NAMALWA (cell line): ENCODE measurements at places on chromosomes 12 and 14.

DNA sequence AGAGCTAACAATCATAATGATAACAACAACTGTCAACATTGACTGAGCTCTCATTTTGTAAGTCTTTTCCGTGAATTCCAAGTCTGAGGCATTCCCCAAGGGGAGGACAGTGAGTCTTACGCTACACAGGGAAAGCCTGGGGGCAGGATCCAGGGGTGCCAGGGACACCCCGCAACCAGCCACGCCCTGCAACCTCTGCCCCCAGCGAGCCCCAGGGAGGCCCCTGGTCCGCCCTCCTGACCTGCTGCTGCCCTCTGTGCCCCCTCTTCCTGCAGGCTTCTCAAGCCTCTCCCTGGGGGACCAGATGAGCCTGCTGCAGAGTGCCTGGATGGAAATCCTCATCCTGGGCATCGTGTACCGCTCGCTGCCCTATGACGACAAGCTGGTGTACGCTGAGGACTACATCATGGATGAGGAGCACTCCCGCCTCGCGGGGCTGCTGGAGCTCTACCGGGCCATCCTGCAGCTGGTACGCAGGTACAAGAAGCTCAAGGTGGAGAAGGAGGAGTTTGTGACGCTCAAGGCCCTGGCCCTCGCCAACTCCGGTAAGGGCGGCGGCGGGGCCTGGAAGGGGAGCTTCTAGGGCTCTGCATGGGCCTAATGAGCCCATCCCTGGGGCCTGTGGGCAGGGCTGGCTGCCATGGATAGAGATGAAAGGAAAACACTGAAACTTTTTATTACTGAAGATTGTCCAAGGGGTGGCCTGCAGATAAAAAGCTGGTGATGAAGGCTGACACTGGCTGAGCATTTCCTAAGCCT, 115.4 kb downstream of the ESRRB start:
- no peak for DNase-seq

- DNase-seq: no peak
These were observed 1.4 kb upstream of the TBX3 start for GRCh38 chr12:114685320-114685781.

DNA sequence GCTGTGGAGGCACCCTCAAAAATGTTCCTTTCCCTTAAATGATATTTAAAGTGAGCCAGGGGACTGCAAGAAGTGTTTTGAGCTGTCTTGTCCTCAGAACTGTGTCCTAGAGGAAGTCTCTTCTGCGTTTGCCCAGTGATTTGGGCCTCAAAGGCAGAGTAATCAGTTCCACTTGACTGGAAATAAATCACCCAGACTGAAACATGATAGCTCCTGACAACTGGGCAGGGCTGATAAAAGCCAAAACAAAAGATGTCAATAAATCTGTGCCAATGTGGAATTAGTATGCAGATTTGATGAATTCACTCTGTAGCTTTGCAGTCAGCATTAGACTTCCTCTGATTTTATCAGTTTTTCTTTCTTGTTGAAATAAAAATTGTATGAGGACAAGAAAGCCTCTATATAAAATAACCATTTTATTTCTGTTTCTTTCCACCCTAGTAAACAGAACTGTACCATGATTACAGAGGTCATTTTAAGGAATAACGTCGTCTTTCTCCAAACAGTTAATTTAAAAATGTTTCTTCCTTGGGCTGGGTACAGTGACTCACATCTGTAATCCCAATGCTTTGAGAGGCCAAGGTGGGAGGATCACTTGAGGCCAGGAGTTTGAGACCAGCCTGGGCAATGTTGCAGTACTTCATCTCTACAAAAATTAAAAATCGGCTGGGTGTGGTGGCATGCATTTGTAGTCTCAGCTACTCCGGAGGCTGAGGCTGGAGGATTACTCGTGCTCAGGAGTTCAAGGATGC, 180.8 kb downstream of the ERC1 start:
- no peak for DNase-seq

DNA sequence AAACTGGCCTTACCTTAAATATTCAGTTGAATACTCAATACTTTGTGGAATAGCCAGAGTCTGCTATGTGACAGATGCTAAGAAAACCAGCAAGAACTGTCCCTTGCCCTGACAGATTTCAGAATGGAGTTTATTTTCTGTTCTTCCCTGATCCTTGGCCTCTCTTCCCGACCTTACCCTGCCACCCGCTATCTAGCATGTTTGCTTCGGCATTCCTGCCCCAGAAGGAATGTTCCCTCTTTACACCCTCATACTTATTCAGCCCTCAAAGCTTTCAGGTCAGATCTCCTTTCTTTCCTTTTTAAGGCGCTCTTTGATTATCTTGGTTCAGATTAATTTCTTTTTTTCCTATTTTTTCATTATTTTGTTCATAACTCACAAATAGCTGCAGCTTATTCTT, 21.8 kb downstream of the SUSD6 start:
- DNase-seq: no peak

DNA sequence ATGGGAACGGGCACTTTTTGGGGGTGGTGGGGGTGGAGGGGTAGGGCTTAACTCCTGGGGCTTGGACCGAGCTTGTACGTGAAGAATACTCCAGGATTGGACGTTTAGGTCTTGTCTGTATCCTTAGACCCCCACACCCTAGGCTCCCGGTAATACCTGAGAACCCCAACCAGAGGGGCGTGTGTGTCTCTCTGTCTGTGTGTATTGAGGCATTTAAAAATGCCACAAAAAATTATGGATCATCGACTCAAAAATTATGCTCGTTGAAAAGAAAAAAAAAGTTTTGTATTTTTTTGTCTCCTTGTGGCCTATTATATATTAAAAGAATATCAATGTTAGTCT, 459 bp downstream of the PPFIBP1 start:
- DNase-seq: no peak

GRCh38 chr12:96751626-96752025, 155.4 kb upstream of the NEDD1 start:
- DNase-seq: no peak

GRCh38 chr14:81309511-81309910, 88.8 kb upstream of the GTF2A1 start:
- no peak for DNase-seq

- DNase-seq: no peak
These were observed 18.9 kb downstream of the BICD1 start for GRCh38 chr12:32125455-32126084.

- peak; percentile 19 for DNase-seq
These were observed 109.3 kb downstream of the VRK1 start for GRCh38 chr14:96906434-96906833.

GRCh38 chr14:63563370-63564026, 20.3 kb upstream of the PPP2R5E start:
- DNase-seq: no peak

- DNase-seq: peak; percentile 24
These were observed 49.7 kb upstream of the DCD start for GRCh38 chr12:54697851-54698250.

GRCh38 chr12:53954694-53955035, at the start of gene HOXC12:
Gene HOXC12, plus strand, starts transcription at chr12:53954903. Its CDS starts 27 bp downstream, at chr12:53954930.
- no peak for DNase-seq

DNA sequence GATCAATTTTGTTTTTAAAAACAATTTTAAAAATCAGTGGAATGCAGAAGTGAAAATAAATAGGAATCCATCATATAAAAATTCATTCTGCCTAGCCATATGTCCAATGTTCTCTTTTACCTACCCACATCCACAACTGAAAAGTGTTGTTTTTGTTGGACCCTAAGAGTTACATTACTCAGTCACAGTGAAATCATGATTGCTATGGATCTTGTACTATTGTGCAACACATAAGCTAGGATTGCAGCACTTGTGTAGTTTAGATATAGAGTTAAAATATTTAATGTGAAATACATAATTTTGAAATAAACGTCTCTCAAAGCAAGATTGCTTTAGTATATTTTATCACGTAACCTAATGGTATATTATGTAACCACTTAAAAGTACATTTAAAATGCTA, 213.3 kb upstream of the CLEC14A start:
- DNase-seq: no peak

- DNase-seq: no peak
These were observed 410.6 kb downstream of the DPF3 start for GRCh38 chr14:72483311-72483710.

- DNase-seq: no peak
These were observed 1217.9 kb downstream of the VRK1 start for GRCh38 chr14:98014851-98015615.

DNA sequence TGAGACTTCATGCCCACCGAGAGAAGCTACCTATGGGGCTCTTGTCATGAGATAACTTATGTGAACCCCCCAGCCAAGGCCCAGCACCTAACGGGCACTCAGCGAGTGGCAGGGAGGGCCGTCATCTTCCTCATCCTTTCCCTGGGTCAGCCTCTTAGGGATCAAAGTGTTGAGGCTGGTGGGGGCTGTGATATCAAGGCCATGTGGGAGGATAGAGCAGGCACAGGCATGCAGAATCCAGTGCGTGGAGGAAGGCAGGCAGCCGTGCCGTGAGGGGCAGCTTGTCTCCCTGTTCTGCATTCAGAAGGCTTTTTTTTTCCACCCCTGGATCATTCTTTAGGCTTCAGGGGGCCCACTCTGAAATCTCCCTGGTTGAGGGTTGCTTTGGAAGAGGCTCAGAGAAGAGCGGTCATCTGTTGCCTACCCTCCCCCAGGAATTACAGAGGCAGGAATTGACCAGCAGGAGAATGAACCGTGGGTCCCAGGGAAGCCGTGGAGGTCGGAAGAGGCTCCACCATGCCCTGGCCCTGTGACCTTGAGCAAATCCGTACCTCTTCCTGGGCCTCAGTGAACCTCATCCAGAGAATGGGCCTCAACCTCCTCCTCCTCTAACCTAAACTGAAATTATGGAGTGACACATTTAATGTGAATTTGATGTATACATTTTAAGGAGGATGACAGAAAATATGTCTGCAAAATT, 62.8 kb downstream of the BEGAIN start:
- DNase-seq: no peak

- DNase-seq: no peak
These were observed 158.3 kb downstream of the SEC23A start for GRCh38 chr14:38944691-38945090.

GRCh38 chr12:104546575-104546974, 89.8 kb downstream of the CHST11 start:
- no peak for DNase-seq

DNA sequence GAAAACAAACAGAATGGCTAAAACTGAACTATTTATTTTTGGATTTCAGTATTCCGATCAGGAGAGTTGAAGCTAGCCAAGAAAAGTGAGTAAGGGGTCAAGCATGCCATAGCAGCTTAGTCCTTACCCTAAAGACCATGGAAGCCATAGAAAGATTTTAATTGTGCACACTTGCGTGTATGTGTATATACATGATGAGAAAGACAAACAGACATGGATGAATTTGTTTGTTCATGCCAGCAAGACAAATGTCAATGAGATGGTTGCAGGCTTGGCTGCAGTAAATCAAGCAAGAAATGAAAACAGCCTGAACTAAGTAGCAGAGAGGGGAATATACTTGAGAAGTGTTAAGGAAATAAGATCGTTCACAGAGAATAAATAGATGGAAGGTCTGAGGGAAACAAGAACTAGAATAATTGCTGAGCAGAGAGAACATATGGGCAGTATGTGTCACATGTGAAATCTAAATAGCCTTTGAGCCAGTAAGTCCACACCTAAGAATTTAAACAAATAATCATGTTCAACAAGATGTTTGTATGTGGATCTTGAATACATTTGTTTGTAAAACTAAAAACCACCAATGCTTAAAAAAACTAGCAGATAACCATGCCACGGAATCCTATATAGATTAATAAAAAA, 14.8 kb downstream of the SNW1 start:
- DNase-seq: no peak

GRCh38 chr14:65357113-65357512, 55.4 kb upstream of the FUT8 start:
- DNase-seq: no peak

GRCh38 chr12:94276725-94277124, 128.3 kb downstream of the PLXNC1 start:
- no peak for DNase-seq

GRCh38 chr12:6843118-6843902, 2.6 kb downstream of the GNB3 start:
- no peak for DNase-seq

DNA sequence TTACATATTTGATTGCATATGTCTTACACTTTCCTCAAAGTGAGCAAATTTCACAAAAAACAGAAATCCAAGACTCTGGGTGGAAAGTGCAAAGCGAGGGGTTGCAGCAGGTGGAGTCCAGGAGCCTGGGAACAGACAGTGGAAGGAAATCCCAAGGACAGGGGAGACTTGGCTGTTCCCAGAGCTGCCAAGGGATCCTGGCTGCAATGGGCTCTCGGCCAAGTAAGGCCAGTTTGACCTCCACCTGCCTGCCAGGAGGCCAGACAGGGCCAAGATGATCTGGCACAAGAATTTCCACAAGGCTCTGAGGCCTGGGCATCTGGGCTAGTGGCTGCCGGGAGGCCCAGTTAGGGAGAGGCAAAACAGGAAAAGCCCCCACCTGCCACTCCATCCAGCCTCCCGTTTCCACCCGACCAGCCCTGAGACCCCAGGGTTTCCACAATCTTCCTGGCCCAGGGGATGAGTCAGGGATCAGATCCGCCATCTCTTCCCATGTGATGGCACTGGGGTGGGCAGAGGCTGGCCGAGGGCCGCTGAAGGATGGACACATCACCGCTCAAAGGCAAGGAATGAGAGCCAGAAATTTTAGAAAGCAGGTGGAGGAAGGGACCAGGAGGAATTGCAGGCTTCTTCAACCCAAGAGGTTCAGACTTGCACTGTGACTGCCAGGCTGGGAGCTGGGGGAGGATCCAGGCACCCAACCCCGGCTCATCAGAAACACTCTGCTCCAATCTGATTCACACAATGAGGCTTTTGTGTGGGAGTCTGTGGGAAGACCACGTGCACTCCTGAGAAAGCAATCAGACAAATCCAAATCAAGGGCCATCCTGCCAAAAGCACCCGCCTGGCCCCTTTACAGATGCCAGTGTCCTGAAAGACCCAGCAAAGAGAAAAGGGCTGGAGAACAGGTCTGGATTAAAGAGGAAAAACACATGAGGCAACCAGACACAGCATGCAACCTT, 16.3 kb downstream of the SCARB1 start:
- DNase-seq: no peak

DNA sequence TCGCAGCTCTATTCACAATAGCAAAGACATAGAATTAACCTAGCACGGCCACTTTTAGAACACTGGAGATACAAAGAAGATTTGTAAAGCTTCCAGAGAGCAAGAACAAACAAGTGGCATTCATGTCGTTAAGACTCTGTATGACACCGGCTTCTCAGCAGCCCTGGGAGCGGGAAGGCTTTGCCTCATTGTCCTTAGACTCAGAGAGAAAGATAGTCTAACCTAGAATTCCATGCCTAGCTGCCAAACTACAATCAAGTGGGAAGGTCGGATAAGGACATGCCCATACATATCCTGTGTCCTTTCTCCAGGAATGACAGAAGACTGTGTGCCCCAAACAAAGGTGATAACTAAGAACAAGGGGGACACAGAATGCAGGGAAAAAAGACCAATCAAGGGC, 1038.3 kb downstream of the BCL11B start:
- DNase-seq: no peak

GRCh38 chr14:68244262-68244980, 424.8 kb downstream of the RAD51B start:
- DNase-seq: no peak

DNA sequence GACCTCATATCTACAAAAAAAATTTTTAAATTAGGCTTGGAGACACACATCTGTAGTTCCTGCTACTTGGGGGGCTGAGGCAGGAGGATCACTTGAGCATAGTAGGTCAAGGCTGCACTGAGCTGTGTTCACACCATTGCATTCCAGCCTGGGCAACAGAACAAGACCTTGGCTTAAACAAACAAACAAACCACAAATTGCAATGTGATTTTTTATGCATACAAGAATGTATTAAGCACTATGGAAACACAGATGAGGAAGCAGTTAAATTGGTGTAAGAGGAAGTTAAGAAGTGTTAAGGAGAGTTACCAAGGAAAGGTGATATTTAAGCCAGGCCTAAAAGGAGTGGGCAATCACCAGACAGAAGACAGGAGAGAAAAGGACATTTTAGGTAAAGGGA, 83.6 kb upstream of the HECTD1 start:
- no peak for DNase-seq
